ENCODE measurements at places on chromosomes 11 and 22.

GRCh38 chr11:118068206-118068944 is 8.5 kb upstream of the TMPRSS4 start:
- DNase-seq, result no peak

GRCh38 chr11:58637371-58637770 is 14.9 kb downstream of the CNTF start:
- DNase-seq, result no peak

DNA sequence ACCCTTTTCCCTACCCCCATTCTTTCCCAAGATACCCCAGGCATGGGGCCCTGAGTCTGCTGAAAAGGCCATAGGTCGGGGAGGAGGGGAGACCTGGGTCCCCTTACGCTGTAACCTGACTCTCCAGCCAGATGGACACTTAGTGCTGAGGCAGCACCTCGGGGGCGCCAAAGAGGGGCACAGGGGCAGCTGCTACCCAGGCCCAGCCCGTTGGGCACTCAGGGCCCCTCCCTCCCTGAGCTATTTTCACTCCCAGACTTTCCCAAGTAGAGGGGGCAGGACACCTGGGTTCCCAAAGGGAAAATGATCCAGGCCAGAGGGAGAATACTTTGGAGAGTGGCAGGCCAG is 933 bp downstream of the ACTN3 start:
- DNase-seq, result no peak

DNA sequence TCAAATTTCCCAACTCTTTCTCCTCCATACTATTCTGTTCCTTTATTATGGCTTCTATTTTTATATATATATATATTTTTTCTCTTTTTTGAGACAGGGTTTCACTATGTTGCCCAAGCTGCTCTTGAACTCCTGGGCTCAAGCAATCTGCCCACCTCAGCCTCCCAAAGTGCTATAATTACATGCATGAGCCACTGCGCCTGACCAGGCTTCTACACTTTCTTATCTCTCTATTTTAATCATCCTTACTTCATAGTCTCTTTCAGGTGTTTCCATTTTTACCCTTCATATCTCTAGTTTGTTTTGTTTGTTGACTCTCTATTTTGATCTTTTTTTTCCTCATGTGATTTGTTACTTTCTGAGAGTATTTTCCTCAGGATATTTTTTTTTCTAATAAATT is 19.8 kb downstream of the GVQW3 start:
- DNase-seq, result no peak

GRCh38 chr11:19880088-19880345 is 167.4 kb downstream of the NAV2 start:
- no peak for DNase-seq

- DNase-seq, result no peak
These were observed 3.8 kb downstream of the ALKBH8 start for GRCh38 chr11:107561688-107562087.

- DNase-seq, result peak; percentile 42
These were observed 1.1 kb downstream of the FXYD2 start for GRCh38 chr11:117823294-117823945.

DNA sequence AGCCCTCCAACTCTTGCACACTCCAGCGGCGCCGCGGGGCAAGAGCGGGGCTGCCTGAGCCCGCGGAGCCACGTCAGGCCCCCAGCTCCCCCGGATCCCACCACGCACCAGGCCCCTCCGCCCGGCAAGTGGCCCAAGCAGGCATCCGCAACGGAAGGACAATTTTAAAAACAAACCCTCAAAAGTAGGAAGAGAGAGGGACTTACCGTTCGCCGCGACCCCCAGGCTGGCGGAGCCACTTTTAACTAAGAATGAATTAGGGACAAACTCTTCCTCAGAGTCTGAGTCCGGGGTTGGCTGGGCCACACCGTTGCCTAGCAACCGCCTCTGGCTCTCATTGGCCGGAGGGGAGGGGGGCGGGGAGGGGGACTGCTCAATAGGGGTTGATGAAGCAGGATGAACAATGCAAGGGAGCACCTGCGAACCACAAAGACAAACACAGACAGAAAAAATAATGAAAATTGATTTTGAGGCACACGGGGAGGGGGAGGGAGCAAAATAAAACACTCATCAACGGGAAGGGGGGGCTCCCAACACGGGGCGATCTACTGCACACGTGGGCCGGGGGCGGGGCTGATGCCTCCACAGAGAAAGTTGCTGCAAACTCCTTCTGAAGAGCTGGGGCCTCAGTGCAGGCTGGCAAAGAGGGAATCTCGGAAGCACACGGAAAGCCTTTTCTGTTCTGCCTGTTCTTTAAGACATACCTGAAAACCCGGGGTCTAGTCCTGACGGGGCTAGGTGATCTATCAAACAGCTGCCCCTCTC is 387.5 kb upstream of the NARS2 start:
- peak; percentile 6 for DNase-seq

GRCh38 chr22:38762551-38762983 is 6.8 kb upstream of the SUN2 start:
- DNase-seq, result no peak

GRCh38 chr11:92136797-92137196 is 87.8 kb upstream of the FAT3 start:
- no peak for DNase-seq

DNA sequence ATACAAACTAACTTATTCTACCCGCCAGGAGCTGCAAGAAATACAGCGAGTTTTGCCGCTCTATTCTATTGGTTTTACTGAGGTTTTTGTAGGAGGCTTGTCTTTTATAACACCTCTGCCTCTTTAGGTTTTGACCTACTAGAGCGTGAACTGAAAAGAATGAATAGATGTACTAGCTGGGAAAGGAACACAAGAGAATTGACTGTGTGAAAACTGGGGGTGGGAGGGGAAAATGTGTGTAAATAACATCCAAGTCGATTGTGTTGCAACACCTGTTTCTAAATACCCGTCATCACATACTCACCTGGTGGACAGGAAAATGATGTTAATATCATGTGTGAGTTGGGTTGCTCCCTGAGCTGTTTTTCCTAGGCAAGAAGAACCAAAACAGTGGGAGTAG is 12.9 kb upstream of the JHY start:
- DNase-seq, result no peak

DNA sequence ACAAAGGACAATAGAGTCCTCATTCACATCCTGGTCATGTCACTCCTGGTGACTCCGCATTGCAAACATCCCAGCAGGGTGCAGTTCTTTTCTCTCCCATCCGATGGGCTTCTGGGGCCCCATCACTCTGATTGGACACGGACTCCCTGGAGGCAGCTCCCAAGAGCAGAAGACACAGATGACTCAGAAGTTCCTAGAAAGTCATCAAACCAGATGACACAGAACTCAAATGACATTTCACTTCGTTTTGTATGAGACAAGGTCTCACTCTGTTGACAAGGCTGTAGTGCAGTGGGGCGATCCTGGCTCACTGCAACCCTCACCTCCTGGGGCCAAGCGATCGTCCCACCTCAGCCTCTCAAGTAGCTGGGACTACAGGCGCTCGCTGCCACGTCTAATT is 33.2 kb downstream of the ZNF195 start:
- no peak for DNase-seq

DNA sequence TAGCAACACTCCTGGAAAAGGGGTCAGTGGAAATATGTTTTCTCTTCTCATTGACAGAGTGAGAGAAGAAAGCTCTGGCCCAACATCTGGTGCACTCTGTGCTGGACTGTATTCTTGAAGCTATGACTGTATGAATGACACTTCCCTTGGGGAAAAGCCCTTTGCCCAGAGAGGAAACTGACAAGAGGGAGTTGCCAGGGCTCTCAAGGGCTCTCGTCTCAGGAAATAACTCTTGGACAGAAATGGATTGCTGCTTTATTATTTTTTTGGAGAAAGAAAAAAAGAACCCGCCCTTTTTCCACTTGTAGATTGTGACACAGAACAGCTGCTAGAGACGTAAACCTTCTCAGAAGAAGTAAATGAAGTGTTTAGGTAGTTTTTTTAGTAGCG is 11.4 kb downstream of the ETS1 start:
- DNase-seq, result no peak

DNA sequence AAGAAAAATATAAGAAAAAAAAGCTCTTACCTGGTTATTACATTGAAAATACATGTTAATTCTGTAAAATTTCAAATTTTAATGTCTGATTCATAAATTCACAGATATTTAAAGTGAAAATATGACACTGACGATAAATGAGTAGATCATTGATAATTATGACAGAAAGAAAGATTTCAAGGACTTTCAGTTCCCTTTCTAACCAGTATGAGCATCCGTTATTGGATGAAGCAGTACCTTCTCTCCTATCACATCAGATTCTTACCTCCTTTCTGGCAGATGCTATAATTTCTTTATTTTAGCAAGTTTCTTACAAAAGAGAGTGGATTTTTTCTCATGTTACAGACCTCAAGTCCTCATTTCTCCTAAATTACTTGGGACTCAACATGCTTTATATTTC is 847.3 kb downstream of the JRKL start:
- DNase-seq, result no peak

DNA sequence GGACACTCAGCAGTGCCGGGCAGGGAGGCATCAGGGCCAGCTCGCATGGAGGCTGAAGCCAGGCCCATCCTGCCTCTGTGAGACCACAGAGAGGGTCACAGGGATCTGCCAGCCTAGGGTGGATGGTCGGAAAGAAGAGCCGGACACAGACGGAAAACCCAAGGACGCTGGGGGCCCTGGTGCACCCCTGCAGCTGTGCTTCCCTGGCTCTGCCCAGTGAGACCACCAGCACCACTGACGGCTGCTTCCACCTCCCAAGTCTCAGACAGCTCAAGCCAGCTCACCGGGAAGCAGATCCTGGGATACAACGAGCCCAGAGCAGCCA is 42.2 kb downstream of the SHISAL1 start:
- no peak for DNase-seq

GRCh38 chr22:36590441-36591056 is 61.6 kb upstream of the EIF3D start:
- DNase-seq, result no peak

- DNase-seq, result no peak
These were observed 5.9 kb upstream of the ACY3 start for GRCh38 chr11:67656278-67656922.

GRCh38 chr22:37239336-37240239 is 4.5 kb downstream of the RAC2 start:
- no peak for DNase-seq

DNA sequence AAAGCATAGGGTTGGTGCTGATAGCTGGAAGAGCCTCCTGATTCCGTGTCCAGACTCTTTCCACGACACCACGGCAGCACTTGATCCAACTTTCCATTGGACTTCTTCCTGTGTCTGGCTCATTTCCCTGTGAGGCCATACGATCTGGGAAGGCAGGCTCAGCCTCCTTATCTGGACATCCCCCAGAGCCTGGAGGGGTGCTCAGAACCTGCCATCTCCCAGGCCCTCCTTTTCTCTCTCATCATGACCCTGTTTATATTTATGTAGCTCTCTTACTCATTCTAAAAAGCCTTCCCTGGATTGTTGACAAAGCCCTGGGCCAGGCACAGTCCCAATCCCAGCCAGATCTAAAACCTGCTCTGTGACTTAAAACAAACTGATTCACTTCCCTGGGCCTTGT is 7.8 kb upstream of the BCL9L start:
- DNase-seq, result no peak

- DNase-seq, result no peak
These were observed 9.7 kb upstream of the GLB1L3 start for GRCh38 chr11:134266440-134266839.

GRCh38 chr11:126575849-126576248 is 220.4 kb downstream of the ST3GAL4 start:
- DNase-seq, result no peak

DNA sequence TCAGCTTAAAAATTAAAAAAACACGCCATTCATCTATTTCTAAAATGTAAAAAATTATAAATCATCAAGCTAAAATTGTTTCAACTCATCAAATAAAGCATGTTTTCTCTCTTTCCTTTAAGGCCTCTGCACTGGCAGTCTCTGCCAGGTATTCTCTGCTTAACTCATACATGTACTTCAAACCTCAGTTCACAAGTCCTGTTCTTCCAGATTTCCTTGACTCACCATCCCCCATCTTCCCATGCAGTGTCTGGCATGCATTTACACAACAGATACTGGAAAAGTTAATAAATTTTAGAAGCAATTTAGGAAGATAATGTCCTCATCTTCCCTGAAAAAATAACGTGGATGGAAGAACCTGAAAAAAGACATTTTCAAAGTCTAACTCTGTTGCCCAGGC is 32.5 kb downstream of the CSTF3 start:
- DNase-seq, result no peak

- DNase-seq, result no peak
These were observed 110.1 kb upstream of the ASPHD2 start for GRCh38 chr22:26318975-26319374.

DNA sequence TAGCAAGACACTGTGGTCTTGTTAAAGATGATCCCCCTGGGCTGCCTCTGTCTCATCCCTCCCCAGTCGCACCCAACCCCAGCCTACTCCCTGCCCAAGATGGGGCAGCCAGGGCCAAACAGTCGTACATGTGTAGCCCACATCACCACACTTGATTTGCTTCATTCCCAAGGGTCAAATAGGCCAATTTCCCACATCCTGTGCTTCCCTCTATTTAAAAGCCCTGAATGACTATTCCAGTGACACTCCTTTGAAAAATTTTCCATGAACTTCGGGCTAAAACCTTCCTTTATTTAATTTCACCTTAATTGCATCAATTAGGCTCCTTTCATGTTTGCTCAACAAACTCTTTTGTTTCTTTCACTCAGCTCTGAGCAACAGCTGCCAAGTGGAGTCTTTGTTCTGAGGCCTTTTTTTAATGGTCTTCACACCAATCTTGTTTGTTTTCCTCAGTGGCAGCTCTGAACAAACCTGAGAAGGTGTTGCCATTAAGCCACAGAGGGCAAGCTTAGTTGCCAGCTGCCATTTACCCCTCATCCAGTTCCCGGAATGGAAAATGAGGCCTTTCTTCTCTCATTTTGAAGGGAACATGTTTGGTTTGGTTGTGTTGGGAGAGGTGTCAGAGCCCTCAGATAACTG is 126.9 kb downstream of the APIP start:
- no peak for DNase-seq

- no peak for DNase-seq
These were observed 122.7 kb downstream of the GRIA4 start for GRCh38 chr11:105732611-105733010.

- no peak for DNase-seq
These were observed 18.3 kb upstream of the RTCB start for GRCh38 chr22:32430352-32430751.

DNA sequence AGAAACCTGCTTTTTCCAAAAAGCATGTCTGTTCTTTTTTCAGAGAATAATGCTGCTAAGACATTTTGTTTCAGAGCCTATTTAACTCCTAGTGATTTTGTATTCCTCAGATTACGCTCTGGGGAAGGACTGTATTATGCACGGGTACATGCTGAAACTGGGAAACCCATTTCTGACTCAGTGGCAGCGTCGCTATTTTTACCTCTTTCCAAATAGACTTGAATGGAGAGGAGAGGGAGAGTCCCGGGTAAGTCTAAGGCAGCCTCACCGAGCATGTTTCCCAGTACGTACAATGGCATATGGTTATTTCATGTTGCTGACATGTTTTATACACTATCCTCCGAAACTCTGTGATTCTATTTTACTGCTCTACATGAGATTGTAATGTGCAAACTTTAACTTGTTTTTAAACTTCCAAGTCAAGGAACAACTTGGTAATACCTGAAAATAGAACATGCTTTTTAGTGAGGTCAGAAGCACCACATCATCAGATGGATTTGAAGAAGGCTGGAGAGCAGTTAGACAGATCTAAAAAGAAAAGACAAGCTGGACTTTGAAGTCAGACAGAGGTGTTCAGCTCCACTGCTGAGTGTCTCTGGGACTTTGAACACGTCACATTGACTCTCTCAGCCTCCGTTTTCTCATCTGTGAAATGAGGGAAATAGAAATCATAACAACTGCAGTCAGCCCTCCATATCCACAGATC is 23.7 kb upstream of the MYO18B start:
- no peak for DNase-seq
